CMK (cell line): ENCODE measurements at places on chromosomes 3 and 15.

- no peak for DNase-seq
Observed at GRCh38 chr15:49060710-49061495, 14.7 kb upstream of the SECISBP2L start.

DNA sequence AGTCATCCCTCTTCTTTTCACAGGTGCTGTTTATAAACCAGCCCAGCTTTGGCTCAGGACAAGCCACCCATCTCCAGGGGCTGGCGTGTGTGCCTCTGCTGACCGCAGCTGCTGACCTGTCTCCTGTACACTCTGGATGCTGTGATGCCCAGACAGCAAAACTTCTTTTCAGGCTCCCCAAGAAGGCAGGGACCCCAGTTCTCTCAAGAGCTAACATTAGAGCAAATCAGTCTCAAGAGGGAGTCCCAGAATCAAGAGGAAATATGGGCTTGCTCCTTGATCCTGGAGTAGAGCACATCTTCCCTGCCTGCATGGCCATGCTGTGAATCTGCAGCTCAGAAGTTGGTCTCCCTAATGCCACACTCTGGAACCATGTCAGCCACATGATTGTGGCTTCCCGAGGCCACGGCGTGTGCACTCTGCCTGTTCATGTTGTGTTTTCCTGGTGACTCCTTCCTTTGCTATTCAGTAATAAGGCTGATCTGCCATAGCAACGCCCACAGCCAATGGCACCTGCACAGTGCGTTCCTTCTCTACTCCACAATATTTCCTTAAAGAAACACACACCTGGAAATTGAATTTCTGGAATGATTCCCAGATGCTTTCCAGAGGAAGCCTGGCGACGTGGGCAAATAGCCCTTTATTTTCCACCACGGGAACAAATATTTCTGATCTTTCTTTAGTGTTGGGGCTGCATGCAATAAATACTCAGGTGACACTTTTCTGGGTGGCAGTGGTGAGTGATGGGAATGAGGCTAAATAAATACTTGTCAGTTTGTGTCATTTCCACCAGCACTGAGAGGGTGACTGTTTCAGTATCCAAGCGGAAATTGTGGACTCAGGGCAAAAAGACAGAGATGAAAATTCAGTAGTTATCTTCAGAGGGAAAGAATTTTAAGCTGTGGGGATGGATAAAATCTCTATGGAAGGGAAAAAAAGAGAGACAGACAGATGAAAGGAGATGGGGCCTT, 21.9 kb upstream of the THSD4 start:
- no peak for DNase-seq

- no peak for DNase-seq
Observed at GRCh38 chr3:9947025-9947995, 4.9 kb downstream of the PRRT3 start.

DNA sequence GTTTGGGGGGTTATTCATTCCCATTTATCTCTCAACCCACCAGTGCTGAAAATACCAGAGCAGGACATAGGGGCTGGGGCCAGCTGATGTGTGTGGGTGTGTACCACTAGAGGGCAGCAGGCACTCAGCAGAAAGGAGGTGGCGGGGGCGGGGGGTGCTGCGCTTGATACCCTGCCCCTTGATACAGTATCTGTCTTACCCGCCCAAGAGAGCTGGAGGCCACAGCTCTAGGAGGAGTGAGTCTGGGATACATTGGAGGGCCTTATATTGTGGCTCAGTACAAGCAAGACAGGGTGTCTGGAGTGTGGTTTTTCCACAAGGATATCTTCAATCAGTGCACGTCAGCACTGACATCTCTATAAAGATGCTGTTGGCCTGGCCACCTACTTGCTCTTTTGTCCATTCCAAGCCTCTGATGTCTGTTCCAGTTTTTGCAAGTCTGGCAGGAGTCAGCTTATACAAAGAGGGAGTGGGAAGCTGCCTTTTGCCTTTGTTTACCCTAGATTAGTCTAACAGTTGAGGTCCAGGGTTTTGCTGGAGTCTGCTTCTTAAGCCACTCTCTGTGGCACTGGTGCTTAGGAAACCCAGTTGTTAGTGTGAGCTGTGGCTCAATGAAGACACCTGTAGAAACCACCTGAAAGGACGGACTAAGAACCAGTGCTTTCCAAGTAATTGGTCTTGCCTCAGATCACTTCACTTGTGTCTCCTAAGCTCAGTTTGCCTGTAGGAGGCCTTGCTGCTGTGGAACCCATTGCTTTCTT, 1.5 kb upstream of the RBM15B start:
- no peak for DNase-seq

DNA sequence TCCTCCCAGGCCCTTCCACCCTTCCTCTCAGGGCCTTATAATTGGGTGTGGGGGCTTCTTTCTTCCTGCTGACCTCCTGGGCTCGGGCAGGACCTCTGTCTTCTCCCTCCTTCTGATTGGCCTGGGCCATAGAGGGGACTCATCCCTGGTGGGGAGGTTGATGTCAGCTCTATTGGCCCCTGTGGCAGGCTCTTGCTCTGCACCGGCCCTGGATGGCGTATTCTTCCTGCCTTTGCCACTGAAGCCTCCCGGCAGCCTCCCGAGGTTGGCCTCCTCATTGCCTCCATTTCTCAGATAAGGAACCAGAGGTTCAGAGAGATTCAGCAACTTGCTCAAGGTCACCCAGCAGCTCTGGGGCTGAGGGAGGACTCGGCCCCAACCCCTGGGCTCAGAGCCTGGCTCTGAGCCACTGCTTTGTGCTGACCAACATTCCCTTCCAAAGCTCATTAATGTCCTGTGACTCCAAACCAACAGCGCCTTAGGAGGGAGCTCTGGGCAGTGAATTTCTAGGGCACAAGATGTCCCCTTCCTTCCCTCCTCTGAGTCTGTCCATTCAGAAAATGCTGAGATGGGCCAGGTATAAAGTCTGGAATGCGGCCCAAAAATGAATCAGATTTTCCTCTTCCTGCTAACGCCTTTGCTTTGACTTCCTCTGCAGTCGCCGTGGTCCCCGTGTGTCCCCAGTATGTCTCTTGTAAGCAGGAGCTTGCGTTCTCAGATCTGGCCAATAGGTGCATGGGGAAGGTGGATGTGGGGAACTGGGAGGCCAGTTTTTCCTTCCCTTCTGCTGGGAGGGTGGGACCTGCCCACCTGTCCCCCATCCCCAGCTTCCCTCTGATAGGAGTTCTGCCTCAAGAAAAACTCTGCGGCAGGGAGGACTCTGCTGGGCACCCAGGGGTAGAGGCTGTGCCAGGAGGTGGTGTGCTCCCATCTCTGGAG, 74.2 kb downstream of the HMCES start:
- no peak for DNase-seq

- no peak for DNase-seq
Observed at GRCh38 chr3:60202052-60202726, 1049.1 kb downstream of the FHIT start.

GRCh38 chr3:15385901-15386653, 41.3 kb downstream of the METTL6 start:
- DNase-seq: no peak

GRCh38 chr3:171620825-171621434, 160.7 kb upstream of the TNIK start:
- DNase-seq: no peak

DNA sequence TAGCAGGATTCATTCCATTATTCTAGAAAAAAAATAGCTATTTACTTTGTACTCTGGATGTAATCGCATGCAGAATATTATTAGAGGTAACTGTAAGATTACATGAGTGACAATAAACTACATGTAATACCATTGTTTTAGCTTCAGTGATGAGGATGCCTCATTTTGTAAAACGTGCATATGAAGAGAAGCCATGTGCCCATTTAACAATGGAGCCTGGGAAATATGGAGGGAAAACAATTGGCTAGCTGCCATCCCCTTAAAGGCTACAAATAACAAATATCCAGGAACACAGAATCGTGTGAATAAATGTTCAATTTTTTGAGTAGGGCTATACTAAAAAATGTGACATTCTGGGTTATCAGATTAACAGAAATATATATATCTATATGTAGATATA, 151.1 kb downstream of the SAMMSON start:
- no peak for DNase-seq

DNA sequence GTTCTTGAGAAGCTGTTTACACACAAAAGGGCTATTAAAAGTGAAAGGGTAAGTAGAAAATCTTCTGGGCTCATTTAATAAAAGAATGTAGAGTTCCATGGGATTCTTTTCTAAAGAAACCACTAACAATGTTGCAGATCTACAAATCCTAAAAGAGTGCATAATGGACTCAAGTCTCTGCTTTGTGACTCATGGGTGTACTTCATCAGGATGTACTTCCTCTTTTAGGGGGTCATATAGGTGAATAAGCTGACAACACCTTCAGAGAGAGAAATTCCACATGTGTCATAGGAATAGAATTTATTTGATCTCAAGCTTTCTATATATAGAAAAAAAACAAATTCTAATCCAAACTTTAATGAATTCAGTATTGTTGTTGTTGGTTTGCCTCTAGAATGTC, 355.5 kb downstream of the TIGIT start:
- DNase-seq: no peak

DNA sequence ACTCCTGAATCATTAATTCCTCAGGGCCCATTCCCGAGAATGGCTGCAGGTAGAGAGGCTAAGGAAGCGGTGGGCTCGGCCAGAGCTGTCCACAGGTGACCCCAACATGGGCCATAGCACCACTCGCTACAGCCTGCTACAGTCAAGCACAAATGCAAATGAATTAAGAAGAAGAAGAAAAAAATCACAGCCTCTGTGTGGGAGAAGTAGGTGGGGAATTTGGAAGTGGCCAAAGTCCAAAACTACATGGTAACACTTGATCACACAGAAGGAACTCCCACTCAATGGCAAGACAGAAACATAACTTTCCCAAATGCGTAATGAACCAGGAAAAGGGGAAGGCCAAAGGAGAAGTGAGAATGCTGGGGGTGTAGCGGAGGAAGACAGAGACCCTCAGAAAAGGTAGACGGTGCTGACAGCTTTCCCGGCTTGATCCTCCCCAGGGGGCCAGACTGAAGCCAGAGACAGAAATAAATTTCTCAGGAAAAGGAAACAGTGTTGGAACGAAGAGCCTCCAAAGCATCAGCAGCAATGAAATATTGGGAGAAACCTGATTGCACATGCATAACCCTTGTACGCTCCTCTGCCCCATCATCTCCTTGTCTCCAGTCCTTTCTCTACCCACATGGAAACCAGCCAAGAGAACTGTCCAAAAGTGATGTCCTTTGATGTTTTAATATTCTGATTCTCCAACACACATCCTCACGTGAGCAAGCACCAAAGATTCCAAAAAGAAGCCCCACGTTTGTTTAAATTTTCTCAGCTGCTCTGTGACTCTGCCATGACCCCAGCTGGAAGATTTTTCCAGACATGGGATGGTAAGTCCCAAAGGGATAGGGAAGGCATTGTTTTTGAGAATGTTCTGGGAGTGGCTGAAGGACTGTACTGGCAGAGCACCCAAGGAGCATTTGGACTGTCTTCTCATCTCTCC, 107.6 kb downstream of the OXNAD1 start:
- DNase-seq: no peak

- DNase-seq: no peak
Observed at GRCh38 chr3:56291244-56291680, 177.0 kb downstream of the ERC2 start.

- DNase-seq: no peak
Observed at GRCh38 chr15:101237251-101237650, 14.6 kb downstream of the CHSY1 start.

- DNase-seq: no peak
Observed at GRCh38 chr3:45704301-45704943, 15.2 kb downstream of the SACM1L start.
